ENCODE measurements at places on chromosomes 16 and 17. TPM values are rescaled to one million over a fixed set of nuclear protein-coding genes. Genes with fewer than 3 reads are reported as not detected.

The TBC1D3L gene
- total RNA-seq = 19.2 TPM

- no peaks in the 10 kb centered on the region for H3K27me3 ChIP-seq
- DNase-seq = no peak
- no peaks in the 10 kb centered on the region for H3K36me3 ChIP-seq
- H3K27ac ChIP-seq = peak overlapping the region; percentile 87
Measured at GRCh38 chr17:43906951-43907424, 348 bp downstream of the MPP2 start.

GRCh38 chr17:77473615-77474226 lies 333.0 kb downstream of the SEC14L1 start:
- H3K27me3 ChIP-seq = no peaks in the 10 kb centered on the region
- H3K4me3 ChIP-seq = no peak overlapping the region
- H3K27ac ChIP-seq = peak overlapping the region; percentile 74
- no peaks in the 10 kb centered on the region for H3K36me3 ChIP-seq

GRCh38 chr16:13793841-13794409 lies 126.0 kb upstream of the ERCC4 start:
- H3K27me3 ChIP-seq = no peaks in the 10 kb centered on the region
- H3K36me3 ChIP-seq = no peaks in the 10 kb centered on the region
- no peak overlapping the region for H3K4me3 ChIP-seq
- no peaks in the 10 kb centered on the region for H3K4me1 ChIP-seq
- no peak overlapping the region for H3K27ac ChIP-seq
- DNase-seq = no peak

DNA sequence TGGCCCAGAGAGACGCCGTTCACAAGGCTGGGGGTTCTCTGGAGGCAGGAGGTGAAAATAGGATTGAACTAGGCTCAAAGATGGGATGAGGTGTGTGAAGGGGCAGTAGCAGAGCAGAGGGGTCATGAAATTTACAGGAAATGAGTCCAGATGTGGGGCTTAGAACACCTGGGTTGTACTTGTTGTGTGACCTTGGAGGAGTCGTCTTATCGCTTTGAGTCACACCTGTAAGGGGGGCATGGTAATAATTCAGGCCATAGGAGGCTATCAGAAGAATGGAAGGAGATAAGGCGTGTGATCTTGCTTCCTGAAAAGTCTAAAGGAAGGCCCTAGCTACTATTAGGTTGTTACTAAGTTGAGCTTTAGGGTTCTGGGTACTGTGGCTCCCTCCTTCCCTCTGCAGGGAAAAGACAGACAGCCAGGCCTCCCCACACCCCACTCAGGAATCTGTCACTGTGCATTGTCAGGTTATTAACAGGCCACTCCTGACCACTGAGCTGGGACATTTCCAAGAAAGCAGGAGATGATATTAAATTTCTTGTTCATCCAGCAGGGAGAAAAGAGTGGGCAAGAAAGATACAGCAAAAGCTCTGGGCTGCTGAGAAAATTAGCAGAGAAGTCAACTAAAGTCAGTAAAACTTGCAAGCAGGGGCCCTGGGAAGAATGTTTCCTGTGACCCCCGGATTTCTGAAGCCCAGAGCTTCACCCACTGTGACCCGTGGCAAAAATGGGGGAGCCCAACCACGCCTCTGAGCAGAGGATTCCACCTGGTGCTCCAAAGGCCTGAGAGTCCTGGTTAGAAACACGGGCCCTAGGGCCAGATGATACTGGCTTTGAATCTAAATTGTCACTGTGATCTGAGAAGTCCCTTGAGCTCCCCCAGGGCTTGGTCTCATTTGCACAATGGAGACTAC lies 6.0 kb upstream of the CDC42EP4 start:
- DNase-seq = no peak
- H3K36me3 ChIP-seq = no peaks in the 10 kb centered on the region
- H3K4me1 ChIP-seq = no peaks in the 10 kb centered on the region
- no peaks in the 10 kb centered on the region for H3K27me3 ChIP-seq

GRCh38 chr17:57622683-57623433 lies 122.2 kb downstream of the CCDC182 start:
- DNase-seq = no peak
- no peaks in the 10 kb centered on the region for H3K36me3 ChIP-seq
- H3K4me3 ChIP-seq = no peak overlapping the region
- no peaks in the 10 kb centered on the region for H3K27me3 ChIP-seq
- no peaks in the 10 kb centered on the region for H3K4me1 ChIP-seq

DNA sequence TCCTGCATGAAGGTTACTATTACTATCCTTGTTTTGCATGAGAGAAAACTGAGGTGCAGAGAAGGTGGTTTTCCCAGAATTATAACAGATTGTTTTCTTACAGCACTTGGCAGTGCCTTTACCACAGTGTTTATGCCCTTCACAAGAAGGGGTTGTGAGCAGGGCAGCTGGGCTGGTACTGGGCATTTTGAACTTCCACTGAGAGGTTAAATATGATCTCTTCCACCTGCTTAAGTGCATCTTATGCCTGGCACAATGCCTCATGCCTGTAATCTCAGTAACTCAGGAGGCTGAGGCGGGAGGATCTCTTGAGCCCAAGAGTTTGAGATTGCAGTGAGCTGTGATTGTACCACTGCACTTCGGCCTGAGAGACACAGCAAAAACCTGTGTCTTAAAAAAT lies 36.2 kb downstream of the NDE1 start:
- no peaks in the 10 kb centered on the region for H3K4me1 ChIP-seq
- H3K4me3 ChIP-seq = no peak overlapping the region
- DNase-seq = no peak
- no peaks in the 10 kb centered on the region for H3K27me3 ChIP-seq

- no peaks in the 10 kb centered on the region for H3K4me1 ChIP-seq
- H3K27ac ChIP-seq = no peak overlapping the region
- DNase-seq = no peak
- no peaks in the 10 kb centered on the region for H3K36me3 ChIP-seq
- H3K27me3 ChIP-seq = no peaks in the 10 kb centered on the region
Measured at GRCh38 chr17:14595656-14596055, 294.8 kb downstream of the HS3ST3B1 start.

DNA sequence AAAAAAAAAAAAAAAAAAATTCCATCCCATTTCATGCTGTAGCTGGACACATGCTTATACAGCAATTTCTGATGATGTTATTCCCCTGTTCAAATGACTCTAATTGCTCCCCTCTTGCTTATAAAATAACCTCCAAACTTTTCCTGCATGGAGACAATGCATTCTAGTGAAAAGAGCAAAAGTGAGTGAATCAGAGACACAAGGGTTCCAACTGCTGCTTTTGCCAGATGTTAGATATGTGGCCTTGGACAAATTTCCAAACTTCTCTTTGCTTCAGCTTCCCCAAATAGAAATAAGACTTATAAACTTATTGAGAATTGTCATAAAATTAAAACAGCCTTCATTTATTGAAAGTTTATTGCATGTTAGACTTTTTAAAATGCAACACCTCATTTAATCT lies 65.0 kb upstream of the AXIN2 start:
- DNase-seq = no peak
- no peaks in the 10 kb centered on the region for H3K36me3 ChIP-seq
- no peak overlapping the region for H3K4me3 ChIP-seq
- no peaks in the 10 kb centered on the region for H3K27me3 ChIP-seq

DNA sequence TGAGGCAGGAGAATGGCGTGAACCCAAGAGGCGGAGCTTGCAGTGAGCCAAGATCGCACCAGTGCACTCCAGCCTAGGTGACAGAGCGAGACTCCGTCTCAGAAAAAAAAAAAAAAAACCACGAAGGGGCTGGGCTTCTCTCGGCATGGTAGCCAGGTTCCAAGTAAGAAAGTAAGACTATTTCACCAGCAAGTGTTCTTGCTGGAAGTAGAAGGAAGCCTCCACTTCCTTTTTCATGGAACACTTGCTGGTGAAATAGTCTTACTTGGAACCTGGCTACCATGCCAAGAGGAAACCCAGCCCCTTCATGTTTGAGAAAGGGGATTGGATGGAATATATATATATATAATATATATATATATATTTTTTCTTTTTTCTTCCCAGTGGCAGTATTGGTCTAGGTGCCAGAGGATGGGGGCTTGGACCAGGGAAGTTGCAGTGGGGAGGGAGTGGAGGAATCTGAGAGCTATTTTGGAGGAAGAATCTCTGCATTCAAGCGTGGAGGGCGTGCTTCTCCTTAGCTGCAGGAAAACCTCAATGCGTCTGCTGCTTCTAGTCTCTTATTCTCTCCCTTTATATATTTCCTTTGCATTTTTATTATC lies 7.2 kb upstream of the N4BP1 start:
- no peaks in the 10 kb centered on the region for H3K4me1 ChIP-seq
- H3K36me3 ChIP-seq = no peaks in the 10 kb centered on the region
- no peak overlapping the region for H3K4me3 ChIP-seq
- no peaks in the 10 kb centered on the region for H3K27me3 ChIP-seq
- H3K27ac ChIP-seq = no peak overlapping the region

- no peaks in the 10 kb centered on the region for H3K27me3 ChIP-seq
- H3K27ac ChIP-seq = no peak overlapping the region
- H3K4me1 ChIP-seq = no peaks in the 10 kb centered on the region
- no peaks in the 10 kb centered on the region for H3K36me3 ChIP-seq
- no peak overlapping the region for H3K4me3 ChIP-seq
- no peak for DNase-seq
Measured at GRCh38 chr17:67265436-67266019, 20.5 kb upstream of the HELZ start.

The C16orf87 gene
- total RNA-seq = 7.6 TPM

DNA sequence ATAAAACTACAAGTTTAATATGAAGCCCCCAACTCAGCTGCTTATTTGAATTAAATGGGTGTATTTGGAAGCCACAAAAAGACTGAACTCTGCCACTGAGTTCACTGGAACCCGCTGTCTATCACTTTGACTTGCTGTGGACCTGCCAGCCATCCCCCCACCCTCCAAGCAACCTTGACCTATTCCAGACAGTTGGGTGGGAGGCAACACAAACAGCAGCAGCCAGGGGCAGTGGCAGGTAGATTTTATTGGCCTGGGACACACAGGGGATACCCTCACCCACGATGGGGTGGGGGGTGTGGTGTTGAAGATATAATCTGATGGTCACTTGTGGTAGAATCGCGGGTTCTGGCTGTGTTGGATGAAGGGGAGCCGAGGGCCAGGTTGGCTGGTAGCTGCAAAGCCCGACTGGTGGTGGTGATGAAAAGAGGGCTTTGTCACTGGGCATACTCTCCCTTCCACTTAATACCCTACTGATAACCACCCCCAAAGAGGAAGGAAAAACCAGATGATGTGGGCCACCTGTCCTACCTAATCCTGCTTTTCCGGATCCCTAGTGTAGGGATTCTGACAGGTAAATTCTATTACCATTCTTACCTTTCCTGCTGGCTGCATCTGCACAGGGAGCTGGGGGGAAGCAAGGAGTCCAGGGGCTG lies 2.6 kb downstream of the GPS2 start:
- DNase-seq = no peak
- H3K27me3 ChIP-seq = no peaks in the 10 kb centered on the region
- H3K27ac ChIP-seq = peak overlapping the region; percentile 27
- H3K36me3 ChIP-seq = no peaks in the 10 kb centered on the region
- no peak overlapping the region for H3K4me3 ChIP-seq

The SLC38A8 gene
- not detected for total RNA-seq

DNA sequence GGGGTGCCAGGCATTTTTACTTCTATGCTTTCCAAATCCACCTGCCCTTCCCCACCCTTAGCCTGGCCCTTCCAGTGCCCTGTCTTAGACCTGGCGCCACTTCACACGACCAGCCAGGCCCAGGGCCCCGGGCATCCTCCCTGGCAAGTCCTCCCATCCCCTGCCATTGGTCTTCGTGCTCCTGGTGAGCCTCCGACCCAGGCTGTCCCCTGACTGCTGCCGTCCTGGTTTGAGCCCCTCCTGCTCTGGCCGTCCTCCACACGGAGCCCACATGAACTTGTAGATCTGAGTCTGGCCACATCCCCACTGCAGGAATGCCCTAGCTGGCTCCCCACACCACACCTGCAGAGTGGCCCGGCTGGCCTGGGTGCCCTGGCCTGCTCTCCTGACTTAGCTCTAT lies 44.0 kb downstream of the PRMT7 start:
- DNase-seq = no peak
- H3K27ac ChIP-seq = no peak overlapping the region

The MYH2 gene
- total RNA-seq = not detected

DNA sequence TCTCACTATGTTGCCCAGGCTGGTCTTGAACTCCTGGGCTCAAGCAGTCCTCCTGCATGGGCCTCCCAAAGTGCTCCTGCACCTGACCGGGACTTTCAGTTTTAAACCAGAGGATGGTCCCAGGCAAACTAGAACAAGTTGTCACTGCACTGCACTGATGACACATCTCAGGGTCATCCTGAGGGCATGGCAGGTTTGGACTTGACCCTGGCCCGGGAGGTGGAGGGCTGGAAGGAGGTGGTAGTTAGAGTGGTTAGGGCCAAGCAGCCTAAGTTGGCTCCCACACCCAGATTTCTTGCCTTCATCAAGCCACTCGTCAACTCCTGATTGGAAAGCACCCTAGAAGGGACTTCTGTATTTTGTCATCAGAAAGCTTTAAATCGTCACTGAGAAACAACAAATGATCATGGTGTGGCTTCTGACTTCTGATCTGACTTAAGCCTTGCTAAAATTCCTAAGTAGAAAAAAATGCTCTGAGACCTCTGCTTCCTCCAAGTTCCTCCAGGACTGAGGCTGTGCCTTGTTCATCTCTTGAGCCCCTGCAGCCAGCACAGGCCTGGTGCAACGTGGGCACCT lies 43.5 kb downstream of the EMP2 start:
- no peaks in the 10 kb centered on the region for H3K4me1 ChIP-seq
- no peaks in the 10 kb centered on the region for H3K36me3 ChIP-seq
- H3K27me3 ChIP-seq = no peaks in the 10 kb centered on the region
- no peak overlapping the region for H3K27ac ChIP-seq
- DNase-seq = no peak

DNA sequence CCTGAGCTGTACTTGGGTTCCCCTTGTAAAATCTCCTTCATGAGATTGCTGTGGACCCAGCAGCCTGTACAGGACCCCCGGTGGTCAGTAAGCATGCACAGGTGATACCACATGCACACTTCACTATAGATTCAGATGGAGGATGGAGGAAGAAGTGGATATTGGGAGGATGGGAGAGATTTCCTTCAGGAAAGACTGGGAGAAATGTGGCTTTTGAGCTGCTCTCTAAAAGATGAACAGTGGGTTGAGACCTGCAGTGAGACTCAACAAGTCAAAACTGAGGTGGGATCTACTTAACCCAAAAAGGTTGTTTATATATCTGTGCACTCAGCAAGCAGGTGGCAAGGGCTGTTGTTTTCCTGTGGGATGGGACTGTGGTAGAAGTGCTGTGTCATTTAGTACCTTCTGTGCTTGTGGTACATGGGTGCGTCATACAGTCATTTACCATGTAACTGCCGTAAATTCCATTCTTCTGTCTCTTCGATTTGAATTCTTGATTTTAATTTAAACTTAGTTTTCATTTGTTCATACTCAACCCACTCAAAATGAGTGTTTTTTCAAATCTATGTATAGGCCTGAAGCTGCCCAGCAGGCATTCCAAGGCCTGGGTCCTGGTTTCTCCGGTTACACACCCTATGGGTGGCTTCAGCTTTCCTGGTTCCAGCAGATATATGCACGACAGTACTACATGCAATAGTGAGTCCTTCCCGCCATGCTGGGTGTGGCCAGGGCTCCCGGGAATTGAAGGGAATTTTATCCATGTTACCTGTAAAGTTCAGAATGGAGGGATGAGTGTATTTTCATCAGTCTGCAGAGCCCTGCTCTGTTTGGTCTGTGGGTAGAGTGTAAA lies 6.9 kb downstream of the HERPUD1 start:
- H3K27me3 ChIP-seq = no peaks in the 10 kb centered on the region
- no peak overlapping the region for H3K27ac ChIP-seq

GRCh38 chr17:896953-897661 lies 82.5 kb downstream of the NXN start:
- no peak for DNase-seq
- H3K36me3 ChIP-seq = no peaks in the 10 kb centered on the region
- no peaks in the 10 kb centered on the region for H3K4me1 ChIP-seq
- no peak overlapping the region for H3K4me3 ChIP-seq
- no peaks in the 10 kb centered on the region for H3K27me3 ChIP-seq
- peak overlapping the region; percentile 76 for H3K27ac ChIP-seq
